Endodermal cell (in vitro differentiated cells): ENCODE measurements at places on chromosomes 1 and 21.
A peak's percentile ranks its signal among the peaks of the same experiment; 100 is the strongest.

DNA sequence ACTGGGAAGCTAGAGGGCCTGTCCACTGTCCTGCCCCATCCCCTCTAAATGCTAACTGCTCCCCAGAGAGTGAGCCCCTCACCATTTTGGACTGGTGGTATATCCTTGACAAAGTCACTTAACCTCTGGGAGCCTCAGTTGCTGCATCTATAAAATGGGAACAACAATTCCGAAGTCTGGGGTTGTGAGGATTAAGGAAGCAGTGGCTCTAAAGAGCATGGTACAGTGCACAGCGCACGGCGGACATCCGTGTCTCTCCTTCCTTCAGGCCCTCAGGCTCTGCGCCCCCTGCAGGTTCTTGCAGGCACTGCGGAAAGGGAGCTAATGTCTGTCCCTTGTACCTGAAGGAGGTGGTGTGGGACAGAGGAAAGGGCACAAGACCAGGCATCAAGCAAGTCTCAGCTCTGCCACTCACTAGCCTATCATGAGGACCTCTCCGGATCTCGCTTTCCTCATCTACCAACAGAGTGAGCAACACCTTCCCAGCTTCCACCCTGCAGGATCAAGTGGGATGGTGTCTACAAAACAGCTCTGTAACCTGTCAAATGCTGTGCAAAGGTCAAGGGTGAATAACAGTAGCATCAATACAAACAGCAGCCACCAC lies 20.1 kb downstream of the ECE1 start:
- DNase-seq = peak; percentile 97

GRCh38 chr1:204127597-204128242 lies 24.1 kb downstream of the ETNK2 start:
- peak; percentile 85 for DNase-seq

DNA sequence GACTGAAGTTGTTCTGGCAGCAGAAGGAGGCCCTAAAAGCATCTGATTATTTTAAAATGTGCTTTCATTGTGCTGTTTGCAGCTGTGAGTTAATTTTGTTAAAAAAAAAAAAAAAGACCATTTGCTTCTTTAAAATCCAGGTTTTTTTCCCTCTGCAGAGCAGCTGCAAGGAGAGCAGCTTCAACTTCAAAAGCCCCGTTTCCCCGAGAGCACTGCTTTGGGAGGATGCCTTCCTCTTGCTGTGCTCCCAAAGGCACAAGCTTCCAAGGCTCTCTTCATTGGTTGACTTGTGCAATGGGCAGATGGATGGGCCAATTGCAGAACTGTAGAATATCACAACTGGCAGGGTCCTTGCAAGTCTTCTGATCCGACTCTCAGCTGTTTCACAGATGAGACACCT lies 459.2 kb upstream of the PKN2 start:
- DNase-seq = no peak

DNA sequence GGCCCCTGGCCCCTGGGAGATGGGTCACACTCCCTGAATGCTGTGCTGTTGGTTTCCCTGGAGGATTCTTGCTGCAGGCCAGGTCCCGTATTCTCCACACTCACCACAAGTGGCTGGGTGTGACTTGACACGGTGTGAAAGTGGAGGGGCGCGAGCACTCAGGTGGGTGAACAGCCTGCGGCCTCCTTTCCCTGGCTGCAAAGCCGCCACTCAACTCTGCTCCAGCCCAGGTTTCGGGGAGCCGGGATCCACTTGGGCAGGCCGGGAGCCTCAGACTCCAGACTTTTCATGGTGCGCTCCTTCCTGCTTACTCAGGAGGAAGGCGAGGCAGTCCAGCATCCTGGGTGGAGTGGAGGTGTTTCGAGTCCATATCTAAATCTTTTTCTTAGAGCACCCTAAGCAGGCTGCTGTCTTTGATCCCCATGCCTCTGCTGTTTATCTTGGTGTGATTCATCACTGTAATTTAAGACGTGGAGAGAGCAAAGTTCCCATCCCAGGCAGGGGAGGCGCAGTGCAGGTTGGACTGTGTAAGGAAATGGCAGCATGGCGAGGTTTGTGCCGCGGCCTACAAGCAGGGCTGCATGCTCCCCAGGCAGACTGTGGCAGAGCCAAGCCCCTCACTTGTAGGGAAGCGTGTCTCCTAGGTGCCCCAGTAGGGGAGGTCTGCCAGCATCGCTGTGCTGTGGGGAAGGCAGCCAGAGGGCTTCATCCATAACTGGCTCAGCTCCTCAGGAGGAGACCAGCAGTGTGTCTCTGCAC lies 29.6 kb downstream of the VANGL1 start:
- DNase-seq = no peak
